ENCODE measurements at places on chromosomes 7 and 10.

DNA sequence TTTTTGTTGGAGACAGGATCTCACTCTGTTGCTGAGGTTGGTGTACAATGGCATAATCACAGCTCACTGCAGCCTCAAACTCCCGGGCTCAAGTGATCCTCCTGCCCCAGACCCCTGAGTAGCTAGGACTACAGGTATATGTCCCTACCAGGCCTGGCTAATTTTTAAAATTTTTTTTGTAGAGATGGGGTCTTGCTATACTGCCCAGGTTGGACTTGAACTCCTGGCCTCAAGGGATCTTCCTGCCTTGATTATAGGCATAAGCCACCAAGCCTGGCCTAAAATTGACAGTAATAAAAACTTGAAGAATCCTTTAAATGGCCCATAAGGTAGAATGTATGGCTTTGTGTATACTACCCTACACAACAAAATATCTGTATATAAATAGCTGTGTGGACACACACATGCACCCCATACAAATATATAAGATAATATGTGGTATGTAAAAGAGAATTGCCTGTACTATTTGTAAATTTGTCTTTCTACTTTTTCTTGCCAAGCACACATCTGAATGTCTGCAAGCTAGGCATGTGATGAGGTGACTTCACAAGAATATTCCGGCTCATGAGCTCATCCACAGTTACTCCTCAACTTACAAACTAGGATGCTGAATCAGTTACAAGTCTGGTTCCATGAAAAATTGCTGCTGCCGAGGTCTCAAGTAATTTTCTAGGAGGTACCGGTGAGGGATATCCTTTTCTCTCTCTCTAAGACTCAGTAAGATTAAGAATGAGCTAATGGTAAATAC, 26.6 kb downstream of the POLR3A start:
- peak; percentile 49 for DNase-seq

- DNase-seq, result no peak
Measured at GRCh38 chr10:117240621-117241529, at the start of gene SLC18A2. Gene SLC18A2 (plus strand): TSS chr10:117241114. CDS start chr10:117241694, 580 bp downstream.

- DNase-seq, result no peak
Measured at GRCh38 chr7:347001-347590, 57.1 kb downstream of the FOXL3 start.

- peak; percentile 67 for DNase-seq
Measured at GRCh38 chr10:44300666-44301649, 83.9 kb downstream of the CXCL12 start.

DNA sequence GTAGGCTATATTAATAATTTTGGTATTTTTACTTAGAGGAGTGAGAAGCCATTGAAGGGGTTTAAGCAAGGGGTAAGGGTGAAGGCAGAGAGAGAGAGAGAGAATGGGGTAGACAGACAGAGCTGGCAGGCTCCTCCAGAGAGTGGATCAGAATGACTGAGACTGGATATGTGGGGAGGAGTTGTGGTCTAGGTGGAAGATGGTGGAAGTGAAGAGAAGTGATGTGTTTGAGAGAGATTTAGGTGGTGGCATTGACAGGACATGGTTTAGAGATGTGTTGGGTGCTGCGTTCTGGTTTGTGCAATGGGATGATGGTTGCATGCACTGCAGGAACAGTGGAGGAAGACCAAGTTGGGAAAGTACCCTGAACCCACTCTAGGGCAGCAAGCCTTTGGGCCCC, 92.2 kb downstream of the CCNY start:
- DNase-seq, result no peak

DNA sequence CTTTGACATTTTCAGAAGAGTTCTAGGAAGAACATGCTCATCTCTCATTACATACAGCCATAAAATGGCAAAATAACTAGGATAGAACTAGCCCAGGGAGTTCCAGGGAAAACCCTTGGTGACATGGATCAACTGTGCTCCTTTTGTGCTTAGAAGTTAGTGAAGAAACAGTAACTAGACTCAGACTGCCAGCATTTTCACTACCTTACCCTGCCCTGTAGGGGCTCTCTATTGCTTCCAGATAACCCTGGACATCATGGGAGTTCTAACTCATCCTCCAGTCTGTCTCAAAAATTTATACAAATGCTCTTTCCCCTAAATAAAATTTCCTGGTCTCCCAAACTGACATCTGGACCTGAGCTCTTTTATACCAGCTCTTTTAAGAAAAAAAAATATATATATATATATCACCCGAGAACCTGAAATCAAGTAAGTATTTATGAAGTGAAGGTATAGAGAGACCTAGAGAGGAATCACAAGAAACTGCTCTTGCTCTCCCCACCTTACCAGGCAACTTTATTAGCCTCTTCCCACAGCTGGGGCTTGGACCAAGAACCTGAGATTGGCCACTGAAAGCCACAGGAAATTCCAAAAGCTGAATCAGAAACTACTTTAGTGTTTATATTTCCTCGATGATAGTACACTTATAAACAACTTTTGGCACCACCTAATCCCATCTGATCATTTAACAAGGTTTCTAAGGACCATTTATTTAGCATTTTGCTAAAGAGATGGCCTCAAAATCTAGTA, 101.4 kb downstream of the RELN start:
- no peak for DNase-seq

- no peak for DNase-seq
Measured at GRCh38 chr7:130290745-130291144, 2.2 kb upstream of the CPA4 start.

GRCh38 chr10:114482480-114483304, 78.4 kb upstream of the AFAP1L2 start:
- DNase-seq, result no peak

DNA sequence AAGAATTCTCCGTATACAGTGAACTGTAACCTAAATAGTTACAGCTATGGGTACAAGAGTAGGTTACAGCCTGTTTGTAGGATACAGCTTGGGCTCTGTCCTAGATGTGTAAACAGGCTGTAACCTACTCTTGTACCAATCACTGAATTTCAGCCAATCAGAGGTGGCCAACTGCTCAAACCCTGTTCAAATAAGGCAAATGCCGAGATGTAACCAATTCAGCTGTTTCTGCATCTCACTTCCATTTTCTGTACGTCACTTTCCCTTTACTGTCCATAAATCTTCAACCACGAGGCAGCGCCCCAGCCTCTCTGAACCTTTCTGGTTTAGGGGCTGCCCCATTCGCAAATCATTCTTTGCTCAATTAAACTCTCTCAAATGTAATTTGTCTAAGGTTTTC, 8.3 kb upstream of the MMP21 start:
- DNase-seq, result no peak

GRCh38 chr10:89785095-89785494, 83.7 kb downstream of the KIF20B start:
- no peak for DNase-seq

DNA sequence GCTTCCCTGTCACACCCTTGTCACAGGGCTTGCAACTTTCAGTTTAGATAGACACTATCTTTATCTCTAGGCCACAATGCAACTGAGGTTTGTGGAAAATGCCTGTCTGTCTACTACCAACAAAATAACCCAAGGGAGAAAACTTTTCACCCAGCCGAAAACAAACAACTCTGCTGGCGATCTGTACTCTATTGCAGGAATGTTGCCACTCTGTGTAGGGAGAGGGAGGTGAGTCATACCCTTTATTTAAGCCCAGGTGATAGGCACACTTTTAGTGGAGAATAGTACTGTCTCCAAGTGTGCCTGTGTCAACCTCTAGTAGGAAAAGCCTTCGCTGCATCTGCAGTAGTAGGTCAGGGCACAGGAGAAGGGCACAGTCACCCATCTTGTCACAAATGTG, 108.3 kb downstream of the SLC25A40 start:
- DNase-seq, result no peak

DNA sequence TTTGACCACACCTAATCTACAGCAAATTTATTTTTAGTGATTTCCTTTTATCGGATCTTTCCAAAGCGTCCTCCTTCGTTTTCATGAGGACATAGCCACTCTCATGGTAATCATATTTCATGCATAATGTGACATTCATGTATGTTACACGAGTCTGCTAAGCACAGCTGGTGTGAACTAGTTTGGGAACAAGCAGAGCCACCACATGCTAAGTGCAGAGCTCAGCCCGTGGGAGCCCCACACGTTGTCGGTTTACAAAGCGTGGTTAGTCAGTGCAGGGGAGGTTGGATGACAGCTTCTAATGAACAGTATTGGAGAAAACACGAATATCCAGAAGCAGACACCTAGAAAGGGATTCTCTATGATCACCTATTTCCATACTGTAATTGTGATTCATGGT, 78.4 kb upstream of the GJD4 start:
- DNase-seq, result no peak

DNA sequence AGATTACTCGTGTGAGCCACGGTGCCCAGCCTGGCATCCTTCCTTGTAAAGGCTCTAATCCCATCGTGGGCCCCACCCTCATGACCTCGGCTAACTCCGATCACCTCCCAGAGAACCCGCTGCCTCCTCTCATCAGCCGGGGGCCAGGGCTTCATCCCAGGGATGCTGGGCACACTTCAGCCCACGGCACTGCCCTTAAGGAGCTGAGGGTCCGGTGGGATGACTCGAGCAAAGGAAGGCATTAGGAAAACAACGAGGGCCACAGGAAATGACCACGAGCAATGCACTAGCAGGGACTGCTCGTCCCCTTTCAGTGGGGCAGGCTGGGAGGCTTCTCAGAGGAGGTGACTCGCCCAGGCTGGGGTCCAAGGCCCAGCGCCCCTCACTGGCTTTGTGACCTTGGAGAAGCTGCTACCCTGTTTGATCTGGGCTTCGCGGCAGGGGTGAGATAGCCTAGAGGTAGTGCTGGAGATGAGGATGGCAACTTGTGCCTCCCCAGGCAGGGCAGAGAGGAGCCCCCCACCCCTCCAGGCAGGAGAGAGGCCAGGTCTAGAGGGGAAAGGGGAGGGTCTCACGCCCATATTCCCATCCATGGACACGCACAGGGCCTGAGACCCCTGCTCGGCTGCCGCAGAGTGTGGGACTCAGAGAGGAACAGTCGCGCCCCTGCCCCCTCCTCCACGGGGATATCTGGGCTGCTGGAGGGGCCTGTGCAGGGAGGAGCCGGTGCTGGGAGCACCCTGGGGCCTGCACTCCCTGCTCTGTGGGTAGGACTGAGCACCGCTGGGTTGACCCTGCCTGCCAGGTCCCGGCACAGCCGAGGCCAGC, 26.8 kb downstream of the ELFN1 start:
- DNase-seq, result no peak

DNA sequence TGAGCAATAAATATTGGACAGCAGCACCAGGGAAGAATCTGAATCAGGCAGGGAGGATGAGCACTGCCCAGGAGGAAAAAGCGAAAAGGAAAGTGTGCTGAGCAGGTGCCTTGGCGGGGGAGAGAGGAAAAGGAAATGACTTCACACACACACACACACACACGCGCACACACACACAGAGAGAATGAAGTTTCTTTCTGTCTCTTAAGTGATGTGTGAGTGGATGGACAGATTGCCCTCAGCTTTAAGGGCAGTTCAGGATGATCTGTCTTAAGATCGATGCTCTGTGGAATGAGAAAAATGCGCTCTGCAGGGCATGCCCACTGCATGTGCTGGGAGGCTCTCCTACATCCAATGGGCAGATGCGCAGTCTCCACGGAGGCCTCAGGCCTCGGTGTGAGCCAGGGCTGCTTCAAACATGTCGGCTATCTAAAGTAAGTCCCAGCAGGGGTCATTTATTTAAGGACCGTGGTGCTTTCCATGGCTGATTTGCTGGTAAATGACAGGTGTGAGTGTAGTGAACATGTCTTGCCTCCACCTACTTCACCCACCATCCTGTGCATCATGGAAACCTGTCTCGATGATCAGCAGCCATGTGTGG, 2.5 kb upstream of the ACBD5 start:
- DNase-seq, result peak; percentile 61
